ENCODE measurements at places on chromosomes 11 and 22.

GRCh38 chr11:6693342-6694228, 10.4 kb upstream of the MRPL17 start:
- DNase-seq: peak; percentile 39

- DNase-seq: no peak
Measured at GRCh38 chr11:113553915-113554314, 78.7 kb upstream of the DRD2 start.

DNA sequence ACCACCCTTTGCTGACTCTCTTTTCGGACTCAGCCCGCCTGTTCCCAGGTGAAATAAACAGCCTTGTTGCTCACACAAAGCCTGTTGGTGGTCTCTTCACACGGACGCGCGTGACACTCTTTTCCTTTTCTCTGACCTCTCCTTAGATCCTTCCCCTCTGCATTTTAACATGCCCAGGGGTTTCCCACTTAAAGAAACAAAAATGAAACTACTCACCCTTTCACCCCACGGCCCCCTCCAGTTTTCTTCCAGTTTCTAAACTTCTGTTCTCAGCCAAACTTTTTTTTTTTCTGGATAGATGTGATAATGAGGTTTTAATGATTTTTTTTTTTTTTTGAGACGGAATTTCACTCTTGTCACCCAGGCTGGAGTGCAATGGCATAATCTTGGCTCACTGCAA, 32.8 kb upstream of the NUP50 start:
- no peak for DNase-seq

- DNase-seq: no peak
Measured at GRCh38 chr11:48124880-48125279, 91.7 kb upstream of the OR4B1 start.

DNA sequence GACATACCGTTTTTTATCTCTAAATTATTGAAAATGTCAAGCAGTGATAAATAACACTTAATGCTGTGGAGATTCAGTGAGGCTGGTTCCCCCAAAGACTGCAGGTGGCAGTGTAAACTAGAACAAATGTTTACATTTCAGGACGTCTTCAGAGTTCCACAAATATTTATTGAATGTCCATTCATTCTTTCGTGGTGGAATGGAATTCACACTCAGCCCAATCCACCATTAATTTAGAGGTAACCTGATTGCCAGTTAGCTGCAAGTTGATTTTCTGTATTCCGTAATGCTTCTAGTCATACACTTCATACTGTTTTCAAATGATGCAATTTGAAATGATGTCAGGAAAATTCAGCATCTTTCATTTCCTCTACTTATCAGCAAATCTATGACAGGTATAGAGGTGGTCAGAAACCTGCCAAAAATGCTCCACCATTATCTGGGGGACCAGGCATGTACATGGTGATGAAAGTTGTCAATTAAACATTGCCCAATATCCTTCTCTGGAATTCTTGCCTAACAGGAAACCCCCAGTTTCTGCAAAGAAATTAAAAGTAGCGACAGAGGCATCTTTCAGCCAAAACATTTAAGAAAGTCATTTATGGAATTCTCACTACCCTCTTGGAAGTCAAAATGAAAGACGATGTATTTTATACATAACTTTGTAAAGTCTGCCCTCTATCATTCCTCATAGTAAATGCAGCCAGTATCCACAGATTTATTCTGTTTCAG, 94.3 kb upstream of the BMAL1 start:
- DNase-seq: peak; percentile 52

GRCh38 chr11:34238966-34239365, 118.8 kb downstream of the ABTB2 start:
- no peak for DNase-seq

DNA sequence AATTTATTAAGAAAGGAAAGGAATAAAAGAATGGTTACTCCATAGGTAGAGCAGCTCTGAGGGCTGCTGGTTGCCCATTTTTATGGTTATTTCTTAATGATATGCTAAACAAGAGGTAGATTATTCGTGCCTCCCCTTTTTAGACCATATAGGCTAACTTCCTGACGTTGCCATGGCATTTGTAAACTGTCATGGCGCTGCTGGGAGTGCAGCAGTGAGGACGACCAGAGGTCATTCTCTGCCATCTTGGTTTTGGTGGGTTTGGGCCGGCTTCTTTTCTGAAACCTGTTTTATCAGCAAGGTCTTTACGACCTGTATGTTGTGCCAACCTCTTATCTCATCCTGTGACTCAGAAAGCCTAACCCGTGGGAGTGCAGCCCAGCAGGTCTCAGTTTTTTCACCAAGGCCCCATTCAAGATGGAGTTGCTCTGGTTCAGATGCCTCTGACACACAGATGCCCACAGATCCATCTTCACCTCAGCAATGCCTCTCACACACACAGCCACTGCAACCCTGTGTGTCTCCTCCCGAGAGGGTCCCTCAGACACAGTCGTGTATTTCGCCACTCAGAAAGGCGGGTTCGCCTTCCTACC, 16.4 kb upstream of the JAM3 start:
- DNase-seq: no peak

DNA sequence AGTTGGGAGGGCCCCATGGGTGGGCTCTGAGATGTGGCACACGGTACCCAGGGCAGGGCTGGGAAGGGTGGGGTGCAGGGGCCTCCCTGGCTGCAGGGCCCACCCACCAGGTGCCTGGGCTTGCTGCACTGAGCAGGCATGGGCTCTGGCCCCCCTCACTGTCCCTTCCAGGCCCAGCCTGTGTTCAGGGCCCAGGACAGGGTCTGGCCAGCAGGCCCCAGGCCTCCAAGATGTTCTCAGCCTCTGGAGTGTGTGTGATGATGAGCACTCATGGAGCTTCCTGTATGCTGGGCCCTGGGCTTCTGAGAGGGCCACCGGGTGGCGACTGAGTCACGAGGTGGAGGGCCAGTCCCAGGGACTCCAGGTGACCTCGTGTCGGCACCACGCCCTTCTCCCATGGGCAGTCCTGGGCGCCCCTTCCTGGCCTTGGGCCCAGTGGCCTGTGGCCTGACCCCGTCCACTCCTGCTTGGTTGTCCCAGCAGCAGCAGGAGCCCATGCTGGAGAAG, 55.9 kb upstream of the CCDC188 start:
- peak; percentile 59 for DNase-seq

DNA sequence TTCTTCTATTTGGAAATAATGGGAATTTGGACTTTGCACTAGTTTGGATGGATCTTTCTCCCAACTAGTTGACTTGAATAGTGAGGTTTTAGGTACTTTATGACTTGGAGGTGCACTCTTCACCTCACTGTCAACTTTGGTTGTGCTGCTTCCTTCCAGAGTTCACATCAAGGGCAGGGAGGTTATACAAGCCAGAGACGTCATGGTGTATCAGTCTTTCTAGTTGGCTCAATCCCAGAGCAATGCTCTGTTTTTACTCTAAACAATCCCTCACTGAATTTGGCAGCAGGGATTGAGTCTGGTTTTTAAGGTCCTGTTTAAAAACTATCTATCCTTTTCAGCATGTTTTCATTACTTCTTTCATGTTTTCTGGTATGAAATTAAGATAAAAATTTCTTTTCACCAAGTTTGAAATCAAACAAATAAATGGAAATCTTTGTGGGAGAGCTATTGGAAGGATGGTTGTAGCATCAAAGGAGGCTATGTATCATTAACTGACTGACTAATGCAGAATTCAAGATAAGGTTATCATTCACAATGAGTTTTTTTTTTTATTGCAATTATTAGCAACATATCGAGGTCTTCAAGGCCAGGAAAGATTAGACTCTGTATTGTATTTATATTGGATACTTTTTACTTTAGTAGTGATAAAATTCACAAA, 28.0 kb upstream of the ZBED5 start:
- DNase-seq: no peak
